CD4-positive, CD25-positive, alpha-beta regulatory T cell (primary cell): ENCODE measurements at places on chromosomes 16 and 17. TPM values are rescaled to one million over a fixed set of nuclear protein-coding genes. Genes with fewer than 3 reads are reported as not detected.

Gene UNC45B
- polyA plus RNA-seq = 0.29 TPM

Gene CCT6B
- polyA plus RNA-seq = 1.5 TPM

Gene RNF43
- 0.23 TPM for polyA plus RNA-seq

Gene CCL8
- not detected for polyA plus RNA-seq

Gene GLIS2
- not detected for polyA plus RNA-seq

Gene VAT1L
- not detected for polyA plus RNA-seq

Gene OGFOD1
- polyA plus RNA-seq = 88.7 TPM
